ENCODE measurements at places on chromosomes 1 and 21.

DNA sequence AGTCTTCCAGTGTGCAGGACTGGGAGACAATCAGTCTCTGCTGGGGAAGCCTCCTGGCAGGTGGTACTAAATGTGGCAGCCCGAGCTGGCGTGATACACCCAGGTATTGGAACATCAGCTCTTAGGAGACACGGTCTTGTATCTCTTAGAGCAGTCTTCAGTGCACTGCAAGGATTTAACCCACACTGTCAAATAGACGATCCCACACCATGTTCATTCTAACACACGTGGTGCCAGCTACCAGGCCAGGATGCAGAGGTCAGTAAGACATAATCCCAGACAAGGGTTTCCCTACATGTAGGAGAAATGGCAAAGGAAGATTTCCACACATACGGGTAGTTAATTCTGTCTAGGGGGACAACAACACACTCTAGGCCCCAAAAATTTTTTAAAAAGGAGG lies 8.7 kb downstream of the TRIM11 start:
- no peak for DNase-seq

DNA sequence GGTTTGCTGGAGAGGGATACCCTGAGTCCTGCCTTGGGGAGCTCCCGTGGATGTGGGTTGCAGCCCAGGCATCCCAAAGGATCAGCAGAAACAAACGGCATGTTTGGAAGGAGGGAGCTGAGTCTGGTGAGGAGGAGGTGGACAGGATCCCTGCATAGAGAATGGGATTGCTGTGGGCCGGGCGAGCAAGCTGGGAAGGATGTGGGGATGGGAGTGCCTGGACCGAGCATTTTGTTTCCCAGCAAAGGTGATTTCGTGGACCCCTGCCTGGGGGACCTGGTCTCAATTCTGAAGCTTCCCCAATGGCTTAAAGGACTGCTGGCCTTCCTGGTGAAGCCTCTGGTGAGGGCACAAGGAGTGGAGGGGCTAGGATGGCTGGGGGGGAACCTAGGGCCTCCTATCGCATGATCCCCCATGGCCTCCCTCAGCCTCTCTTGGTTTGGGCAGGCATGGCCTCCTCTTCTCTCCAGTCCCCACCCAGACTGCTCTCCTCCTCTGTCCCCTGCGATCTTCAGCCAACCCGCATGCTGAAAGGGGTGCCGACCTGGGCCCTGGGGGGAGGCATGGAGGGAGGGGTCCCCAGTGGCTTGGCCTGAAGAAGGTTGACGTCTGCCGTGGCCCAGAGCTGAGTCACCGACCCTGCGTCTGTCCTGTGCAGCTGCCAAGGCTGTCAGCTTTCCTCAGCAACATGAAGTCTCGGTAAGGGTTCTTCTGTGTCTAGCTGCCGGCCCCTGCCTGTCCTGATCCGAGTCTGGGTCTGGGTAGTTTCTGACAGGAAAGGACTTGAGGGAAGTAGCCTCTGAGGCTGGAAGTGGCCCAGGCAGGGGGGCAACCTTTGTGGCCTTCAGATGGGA lies 16.3 kb downstream of the FAAH start:
- DNase-seq, result no peak

DNA sequence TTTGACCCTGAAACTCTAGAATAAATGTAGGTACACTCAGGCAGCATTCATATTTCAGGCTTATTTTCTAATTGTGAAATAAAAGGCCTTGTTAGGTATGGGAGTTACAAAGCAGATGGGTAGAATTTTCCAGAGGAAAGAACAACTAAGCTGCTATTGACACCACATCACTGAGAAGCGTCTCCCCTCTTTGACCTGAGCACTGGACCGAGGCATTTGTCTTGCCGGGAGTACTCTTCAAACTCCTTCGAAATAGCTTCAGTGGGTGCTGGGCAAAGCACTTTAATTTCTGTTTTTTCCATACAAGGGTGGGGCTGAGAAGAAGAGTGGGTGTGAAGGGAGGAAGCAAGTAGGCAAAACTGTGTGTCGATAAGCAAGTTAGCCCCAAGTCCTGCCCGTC lies 36.4 kb downstream of the ABCA4 start:
- no peak for DNase-seq

- no peak for DNase-seq
These were observed 2.0 kb upstream of the ZBTB40 start for GRCh38 chr1:22449636-22450035.

GRCh38 chr21:31500071-31500470 lies 156.0 kb upstream of the TIAM1 start:
- DNase-seq, result no peak

DNA sequence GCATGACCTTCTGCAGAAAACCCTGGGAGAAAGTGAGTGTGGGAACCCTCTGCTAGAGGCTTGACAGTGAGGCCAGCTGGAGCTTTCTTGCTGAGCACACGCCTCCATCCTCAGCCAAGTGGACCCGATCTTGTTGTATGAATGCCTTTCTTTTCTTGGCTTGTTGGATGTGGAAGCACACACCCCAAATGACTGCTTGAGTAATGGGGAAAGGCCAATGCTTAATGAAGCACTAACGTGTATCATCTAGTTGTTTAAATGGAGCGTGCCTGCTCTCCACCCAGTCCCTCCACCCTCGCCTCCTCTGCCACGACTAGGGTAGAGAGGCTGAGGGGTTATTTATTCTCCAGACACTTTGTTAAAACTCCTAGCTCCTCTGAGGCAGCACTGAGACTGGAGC lies 54.3 kb upstream of the IKBKE start:
- DNase-seq, result peak; percentile 30

GRCh38 chr1:198162091-198162767 lies 5.4 kb downstream of the NEK7 start:
- no peak for DNase-seq

DNA sequence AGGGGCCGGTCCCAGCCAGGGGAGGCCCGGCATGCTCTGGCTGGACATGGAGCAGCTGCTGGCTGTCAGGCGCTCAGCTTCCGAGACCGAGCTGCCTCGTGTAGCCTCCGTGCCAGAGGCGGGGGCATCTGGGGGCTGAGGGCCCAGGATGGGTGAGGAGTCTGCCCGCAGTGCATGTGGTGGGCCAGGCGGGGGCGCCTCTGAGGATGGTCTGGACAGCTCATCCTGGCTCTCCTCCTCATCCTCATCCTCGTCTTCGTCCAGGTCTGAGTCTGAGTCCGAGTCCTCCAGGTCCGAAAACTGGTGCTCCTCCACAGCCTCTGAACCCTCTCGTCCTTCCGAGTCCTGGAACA lies 28.9 kb upstream of the EDN2 start:
- no peak for DNase-seq

DNA sequence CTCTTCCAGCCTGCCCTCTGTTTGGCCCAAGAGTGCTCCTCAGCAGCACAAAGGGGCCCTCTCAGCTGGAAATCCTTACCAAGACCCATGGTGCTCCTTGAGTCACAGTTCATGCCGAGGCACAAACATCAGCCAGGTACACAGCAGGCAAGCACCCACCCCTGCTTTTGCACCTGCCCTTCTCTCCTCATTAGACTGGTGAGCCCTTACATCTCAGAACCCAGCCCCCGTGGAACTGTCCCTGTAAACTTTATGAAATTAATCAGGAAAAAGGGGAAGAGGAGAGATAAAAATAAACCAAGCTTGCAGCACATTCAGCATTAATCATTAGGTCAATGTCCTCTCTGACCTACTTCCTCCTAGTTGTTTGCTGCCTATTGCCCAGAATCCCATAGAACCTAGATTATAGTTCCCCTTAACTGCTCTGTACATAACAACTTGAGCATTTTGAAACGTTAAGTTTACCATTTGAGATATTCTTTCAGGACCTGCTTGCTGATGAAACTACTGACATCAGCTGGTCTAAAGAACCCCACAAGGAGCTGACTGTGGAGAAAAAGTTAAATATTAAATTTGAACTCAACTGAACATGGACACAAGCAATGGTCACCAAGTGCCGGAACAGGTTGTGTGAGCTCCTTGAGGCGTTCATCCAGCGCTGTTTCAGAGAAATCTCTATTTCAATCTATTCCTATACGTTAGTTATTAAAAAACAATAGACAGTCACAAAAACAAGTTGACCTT lies 738.4 kb downstream of the MATN1 start:
- no peak for DNase-seq

DNA sequence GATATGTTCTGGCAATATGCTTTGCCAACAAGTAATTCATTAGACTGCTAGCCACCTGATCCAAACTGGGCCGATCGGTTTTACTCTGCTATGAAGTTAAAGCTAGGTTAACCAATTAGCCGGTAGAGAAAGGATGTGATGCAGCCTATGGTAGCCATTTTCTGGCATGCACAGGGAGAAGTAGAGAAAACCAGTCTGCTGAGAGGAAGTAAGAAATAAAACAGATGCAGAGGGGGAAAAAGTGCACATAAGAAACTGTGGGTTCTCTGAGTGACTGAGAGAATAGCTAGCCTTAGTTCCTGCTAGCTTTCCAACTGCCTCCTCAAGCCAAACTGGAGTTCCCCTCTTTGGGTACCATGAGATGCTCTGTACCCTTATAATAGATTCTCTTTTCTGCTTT lies 52.8 kb downstream of the ARID4B start:
- no peak for DNase-seq

DNA sequence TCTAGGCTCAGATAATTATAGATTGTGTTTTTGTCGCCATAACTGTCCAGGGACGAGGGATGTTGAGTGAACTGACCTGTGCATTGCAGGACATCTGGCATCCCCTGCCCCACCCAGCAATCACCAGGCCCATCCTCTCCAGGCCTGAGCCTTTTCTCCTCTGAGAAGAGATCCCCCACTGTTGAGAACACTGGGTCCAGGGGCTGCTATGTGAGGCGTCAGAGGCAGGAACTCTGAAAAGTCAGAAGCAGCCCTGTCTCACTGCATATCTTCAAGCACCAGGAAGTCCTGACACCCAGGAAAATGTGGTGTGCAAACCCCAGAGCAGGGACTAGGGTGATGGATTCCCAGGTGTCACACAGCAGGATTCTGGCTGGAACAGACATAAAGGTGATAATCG lies 17.1 kb upstream of the ACBD3 start:
- no peak for DNase-seq

DNA sequence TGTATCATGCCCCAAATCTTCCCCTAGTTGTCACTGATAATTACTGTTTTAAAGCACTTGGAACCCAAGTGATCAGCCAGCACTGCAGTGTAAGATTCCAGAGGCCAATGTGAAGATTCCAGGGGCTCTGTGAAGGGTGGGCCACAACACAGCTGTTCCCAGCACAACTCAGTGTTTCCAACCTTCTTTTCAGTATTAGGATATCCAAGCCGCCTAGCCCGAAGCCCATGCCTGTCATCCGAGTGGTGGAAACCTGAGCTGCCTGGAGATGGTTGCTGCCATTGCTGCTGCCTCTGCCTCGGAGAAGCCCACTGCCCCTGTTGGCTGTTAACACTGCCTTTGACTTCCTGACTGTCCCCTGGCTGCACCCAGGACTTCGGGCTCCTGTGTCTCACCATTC lies 30.4 kb upstream of the SNX27 start:
- no peak for DNase-seq

- peak; percentile 30 for DNase-seq
These were observed 19.8 kb upstream of the ACBD6 start for GRCh38 chr1:180522213-180522515.

- no peak for DNase-seq
These were observed 23.0 kb upstream of the EPHA2 start for GRCh38 chr1:16178596-16179497.

GRCh38 chr1:195569934-195570333 lies 1038.3 kb downstream of the KCNT2 start:
- no peak for DNase-seq

DNA sequence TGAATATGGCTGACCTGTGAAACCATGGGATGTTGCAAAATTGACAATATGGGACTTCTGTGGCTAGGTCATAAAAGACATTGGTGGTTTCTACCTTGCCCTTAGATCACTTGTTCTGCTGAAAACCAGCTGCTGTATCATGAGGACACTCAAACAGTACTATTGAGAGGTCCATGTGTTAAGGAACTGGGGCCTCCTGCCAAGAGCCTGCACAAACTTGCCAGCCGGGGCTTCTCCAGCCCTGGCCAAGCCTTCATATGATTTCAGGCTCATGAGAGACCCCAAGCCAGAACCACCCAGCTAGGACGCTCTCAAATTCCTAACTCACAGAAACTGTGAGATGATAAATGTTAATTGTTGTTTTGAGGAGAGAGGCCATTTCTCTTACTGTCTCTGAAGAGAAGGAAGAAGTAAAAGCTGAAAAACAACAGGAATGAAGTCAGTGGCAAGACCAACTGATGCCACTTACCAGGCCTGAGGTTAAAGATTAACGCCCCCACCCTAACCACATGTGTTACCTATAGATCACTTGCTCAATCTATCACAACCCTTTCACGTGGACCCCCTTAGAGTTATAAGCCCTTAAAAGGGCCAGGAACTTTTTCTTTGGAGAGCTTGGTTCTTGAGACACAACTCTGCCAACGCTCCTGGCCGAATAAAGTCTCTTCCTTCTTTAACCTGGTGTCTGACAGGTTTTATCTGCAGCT lies 3.9 kb upstream of the PITHD1 start:
- no peak for DNase-seq

- no peak for DNase-seq
These were observed 87.1 kb upstream of the BCL10 start for GRCh38 chr1:85363521-85363920.

DNA sequence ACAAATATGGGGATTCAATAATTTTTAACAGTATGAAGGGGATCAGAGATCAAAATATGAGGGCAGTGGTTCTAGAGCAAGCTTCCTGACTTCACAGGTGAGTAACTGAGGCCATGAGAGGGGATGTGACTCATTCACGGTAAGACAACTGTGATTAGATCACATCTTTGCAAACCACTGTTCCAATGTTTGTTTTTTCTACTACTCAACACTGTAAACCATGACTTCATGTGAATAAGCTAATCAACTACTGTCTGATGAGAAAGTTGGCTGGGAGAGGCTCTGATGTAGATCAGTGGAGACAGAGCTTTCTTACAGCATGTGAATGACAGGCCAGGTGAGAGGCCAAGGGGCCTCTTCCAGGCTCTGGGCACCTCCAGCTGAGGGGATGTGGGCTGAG lies 84.7 kb downstream of the BRINP2 start:
- DNase-seq, result no peak

DNA sequence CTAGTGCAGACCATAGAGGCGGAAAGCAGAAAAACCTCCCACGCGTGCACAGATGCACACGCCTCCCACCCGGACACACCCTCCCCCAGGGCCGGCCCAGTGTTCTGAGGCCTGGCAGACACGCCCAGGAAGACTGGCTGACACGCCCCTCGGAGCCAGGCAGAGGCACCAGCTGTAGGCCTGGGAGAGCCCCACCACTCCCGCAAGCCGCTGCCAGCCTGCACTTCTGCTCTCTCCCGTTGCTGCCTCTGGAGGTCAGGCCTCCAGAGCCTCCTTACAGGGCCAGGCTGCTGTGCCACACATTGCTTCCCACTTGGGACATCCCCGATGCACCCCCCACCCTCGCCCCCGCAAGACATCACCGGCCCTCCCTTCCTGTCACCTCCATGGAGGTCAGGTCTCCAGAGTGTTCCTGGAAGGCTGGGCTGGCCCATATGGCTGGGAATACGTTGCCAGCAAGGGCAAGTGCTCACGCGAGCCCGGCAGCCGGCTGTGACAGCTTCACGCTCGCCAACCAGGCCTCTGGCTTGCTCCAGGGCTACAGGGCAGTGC lies 40.4 kb downstream of the CASZ1 start:
- peak; percentile 77 for DNase-seq

Data from eye (tissue), 1 donor.